Stimulated activated CD4-positive, alpha-beta T cell treated with anti-CD3 and anti-CD28 coated beads, Interleukin-4, amount 100 ng/mL, for 4 hours (primary cell): ENCODE measurements at places on chromosomes 2 and 18.

DNA sequence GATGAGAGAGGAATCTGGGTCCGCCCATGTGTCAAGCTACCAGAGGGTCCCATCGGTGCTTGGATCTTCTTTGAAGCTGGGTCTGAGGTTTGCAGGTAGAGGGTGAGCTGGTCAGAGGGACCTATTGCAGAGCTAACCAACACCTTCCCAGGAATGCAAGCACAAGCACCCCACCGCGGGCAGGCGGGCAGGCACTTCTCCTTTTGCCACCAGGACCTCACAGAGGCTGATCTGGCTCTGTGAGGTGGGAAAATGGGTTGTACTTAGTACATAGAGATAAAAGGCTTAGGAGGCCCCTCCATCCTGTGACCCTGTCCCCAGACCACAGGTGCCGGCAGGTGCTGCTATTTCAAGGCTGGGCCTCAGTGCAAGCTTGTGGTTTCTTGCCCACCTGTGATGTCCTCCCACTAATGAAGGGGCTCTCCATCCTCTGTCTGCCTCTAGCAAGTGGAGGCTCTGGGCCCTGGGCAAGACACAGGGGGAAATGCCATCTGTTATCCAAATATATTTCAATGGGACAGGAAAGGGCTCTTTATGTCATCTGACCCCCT, 31.4 kb upstream of the IL37 start:
- no peak for DNase-seq

GRCh38 chr2:88167740-88168139, 2.4 kb upstream of the THNSL2 start:
- DNase-seq: no peak

DNA sequence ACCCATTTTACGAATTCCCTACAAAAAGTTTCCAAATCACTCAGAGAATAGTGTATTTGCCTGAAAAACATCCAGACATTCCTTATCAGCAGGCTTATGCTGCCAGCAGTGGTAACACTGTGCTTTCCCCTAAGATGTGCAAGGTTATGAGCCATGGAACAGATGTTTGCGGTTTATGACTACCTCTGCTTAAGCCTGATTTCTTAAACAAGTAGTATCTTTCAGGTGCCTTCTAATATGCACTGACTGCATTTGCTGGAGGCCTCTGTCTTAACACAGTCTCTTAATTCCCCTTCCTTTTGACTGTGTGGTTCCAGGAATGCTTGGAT, 54.8 kb downstream of the CDC42EP3 start:
- DNase-seq: no peak

- no peak for DNase-seq
These were observed 598.1 kb upstream of the LRRTM4 start for GRCh38 chr2:78120275-78120674.

- no peak for DNase-seq
These were observed 37.5 kb downstream of the TMEM37 start for GRCh38 chr2:119469131-119469530.

DNA sequence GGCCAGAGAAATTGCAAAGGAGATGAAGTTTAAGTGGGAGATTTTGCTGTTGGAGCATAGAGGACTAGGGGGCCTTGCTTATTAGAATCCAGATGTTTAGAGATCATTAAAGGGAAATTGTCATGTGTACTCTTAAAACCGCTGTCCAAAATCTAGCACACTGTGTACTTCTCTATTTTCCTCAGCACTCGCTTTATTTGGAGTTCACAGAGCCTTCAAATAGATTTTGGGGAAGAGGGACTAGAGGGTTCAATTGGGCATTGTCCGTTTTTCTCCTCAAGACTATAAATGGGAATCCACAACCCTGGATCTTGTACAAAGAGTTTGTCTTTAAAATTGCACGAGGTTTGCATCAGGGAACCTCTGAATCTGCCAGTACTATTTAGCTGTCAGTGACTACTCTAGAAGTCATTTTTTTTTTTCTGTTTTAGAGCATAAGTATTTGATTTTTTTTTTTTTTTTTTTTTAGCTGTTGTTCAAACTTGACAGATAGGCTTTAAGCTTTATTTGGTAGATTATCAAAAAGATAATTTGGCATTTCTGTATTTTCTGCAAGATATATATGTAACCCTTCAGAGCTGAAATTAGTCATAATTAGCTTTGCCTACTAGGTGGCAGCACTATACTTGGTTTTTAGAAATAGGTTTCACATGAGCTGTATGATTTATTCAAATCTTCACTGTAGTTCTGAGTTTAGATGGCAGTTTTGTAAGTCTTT, 14.2 kb downstream of the PMS1 start:
- DNase-seq: no peak

DNA sequence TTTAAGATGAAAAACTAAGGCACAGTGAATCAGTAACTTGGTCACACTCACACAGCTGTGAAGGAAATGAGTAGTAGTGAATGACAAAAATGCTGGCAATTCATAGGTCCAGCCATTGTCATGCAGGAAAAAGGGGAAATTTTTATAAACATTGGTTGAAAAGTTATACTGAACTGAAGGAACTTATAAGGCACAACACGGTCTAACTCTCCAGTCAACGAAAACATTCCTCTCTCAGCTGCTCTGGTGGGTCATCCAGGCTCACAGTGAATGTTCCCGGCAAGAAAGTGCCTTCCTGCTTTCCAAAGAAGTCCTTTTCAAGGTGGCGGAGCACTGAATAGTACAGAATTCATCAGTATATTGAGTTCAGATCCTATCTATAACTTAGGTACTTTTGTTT, 476.1 kb downstream of the DCC start:
- DNase-seq: no peak

- no peak for DNase-seq
These were observed 819 bp upstream of the MAP3K2 start for GRCh38 chr2:127388423-127389164.

DNA sequence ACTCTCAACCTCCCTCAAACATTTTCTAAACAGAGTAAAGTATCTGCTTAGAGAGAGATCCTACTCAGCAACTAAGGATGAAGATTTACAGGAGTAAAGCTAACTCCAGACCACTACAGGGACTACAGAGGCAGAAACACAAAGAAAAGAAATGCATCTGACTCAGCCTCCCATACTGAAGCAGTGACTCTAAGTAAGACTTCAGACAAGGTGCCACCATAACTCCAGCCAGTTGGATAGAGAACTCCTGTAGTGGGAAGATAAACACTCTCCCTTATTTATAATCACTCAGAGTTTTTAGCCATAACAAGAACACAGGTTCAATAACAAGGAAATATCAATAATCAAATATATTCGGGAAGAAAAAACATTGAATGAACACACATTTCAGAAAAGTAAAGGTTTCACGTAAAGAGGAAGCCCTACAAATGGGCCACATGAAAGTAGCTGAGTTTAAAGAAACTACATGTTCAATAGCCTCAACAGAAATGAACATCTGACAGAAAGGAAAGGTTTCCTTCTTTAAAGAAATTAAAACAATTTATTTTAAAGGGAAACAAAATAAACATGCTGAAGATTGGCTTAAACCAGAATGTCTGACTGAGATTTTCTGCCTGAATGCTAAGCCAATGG, 519.9 kb downstream of the KCNJ3 start:
- DNase-seq: no peak

DNA sequence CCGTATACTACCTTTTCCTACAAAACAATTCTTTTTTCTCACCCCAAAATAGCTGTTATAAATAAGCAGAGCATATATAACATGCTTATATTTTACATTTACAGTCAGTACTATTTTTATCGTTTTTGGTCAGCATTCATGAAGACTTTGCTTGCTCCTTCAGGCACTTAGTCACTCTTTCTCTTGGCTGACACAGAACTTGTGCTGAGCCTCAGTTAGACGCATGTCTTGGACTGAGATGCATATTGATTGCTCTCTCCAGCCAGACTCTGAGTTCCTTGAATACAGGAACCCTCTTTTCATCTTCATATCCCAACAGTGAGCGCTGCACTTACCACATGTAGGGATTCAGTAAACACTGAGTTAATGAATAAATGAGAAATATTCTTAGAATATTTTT, 158.3 kb downstream of the RTN4 start:
- DNase-seq: no peak

DNA sequence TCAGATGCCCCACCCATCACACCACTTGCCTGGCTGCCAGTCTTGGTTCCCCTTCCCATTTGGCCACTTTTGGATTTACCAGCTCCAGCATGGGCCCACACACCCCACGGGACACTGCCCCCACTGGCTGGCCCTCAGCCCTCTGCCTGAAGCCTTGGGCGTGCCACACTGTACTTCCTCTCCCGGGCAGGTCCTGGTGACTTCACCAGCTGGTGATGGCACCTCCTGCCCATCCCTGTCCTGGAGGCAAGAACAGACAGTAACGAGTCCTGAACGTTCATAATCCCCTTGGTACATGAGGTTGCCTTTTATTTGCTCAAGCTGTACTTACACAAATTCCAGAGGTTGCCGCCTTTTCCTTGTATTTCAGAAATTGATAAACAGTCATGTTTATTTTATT, 81.1 kb downstream of the TMEM17 start:
- DNase-seq: no peak

- DNase-seq: no peak
These were observed 65.9 kb upstream of the RAB27B start for GRCh38 chr18:54762386-54762785.
